ENCODE measurements at places on chromosomes 16 and 17.

DNA sequence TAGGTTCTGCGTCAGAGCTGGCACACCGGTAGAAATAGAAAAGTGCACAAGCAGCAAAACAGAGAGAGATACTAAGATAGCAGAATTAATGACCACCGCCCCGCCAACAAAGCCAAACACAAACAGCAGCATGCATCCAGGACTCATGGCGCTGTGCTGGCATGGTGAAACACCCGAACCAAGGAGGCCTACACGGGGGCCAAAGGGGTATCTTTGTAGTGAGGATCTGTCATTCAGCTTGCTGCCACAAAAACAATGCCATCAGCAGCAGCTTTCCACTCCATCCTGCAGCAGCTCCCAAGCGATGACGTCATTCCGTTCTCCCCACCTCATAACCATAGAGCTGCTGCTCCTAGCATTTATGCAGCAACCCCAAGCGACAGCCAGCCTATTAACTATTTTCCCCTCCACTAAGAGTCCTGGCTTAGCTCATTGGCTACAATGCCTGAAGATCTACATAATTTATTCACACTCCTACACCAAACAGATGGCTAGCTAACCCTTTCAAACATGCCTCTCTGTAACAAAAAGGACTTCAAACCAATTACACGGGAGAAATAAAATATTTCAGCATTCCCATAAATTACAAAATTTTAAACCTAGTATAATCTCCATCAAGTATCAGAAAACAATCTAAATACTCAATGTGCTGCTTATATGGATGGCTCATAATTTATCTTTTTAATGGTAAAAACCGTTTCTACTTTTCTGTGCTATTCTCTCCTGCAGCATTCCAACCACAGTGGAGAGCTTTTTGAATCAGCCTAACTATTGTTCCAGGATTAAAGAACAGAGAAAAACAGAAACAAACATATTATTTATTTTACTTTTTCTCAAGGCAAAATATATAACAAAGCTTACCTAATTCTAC, 73.9 kb downstream of the SPAG9 start:
- DNase-seq = no peak

DNA sequence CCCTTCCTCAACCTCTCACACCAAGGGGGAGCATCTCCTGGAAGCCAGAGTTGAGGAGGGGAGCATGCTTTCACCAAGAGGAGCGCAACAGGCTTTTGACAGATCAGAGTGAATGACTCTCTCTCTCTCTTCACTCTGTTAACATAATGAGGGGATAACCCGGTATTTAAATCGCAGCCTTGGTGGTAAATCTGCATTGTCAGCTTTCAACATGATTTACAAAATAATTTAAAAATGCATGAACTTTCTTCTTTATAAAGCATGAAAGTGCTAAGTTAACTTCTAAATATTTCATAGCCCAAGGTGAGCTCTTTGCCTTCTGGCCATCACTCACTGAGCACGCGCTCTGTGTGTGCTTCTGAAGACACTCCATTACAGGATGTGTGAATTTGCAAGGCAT, 61.8 kb downstream of the TMEM114 start:
- DNase-seq = no peak

DNA sequence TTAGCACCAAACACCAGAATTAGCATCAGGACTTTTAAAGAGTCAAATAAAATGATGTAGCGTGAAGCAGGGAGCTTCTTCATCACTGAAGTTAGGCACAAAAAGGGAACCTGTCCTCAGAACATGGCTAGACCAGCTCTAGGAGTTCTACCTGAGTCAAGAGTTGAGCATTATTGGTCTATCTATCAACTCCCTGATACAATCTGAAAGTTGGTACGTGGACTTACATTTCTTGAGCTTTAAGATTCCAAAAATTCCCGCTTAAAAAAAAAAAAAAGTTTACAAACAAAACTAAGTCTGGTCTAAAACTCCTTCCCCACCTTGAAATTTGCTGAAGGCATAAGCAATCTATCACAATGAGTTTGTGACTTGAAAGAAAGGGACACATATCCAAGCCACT, 12.3 kb downstream of the TLE7 start:
- DNase-seq = no peak

- no peak for DNase-seq
Observed at GRCh38 chr16:82108774-82109173, 61.2 kb downstream of the MPHOSPH6 start.

GRCh38 chr17:80694085-80694991, 149.7 kb downstream of the RPTOR start:
- no peak for DNase-seq

GRCh38 chr17:44198721-44199552, 747 bp downstream of the ATXN7L3 start:
- DNase-seq = no peak

Data from 8988T (cell line).